ENCODE measurements at places on chromosomes 3 and 15. TPM values are rescaled to one million over a fixed set of nuclear protein-coding genes. Genes with fewer than 3 reads are reported as not detected.

CLDN16 gene
- total RNA-seq: 29.7 TPM

CKMT1B gene
- 4.3 TPM for total RNA-seq

CTXN2 gene
- total RNA-seq: not detected

AMOTL2 gene
- 109 TPM for total RNA-seq

ARPIN gene
- total RNA-seq: 9.1 TPM

VPS39 gene
- 15.9 TPM for total RNA-seq

OR5H6 gene
- not detected for total RNA-seq

Measured in epithelial cell of proximal tubule (primary cell).